ENCODE measurements at places on chromosomes 11 and 22.

- no peak for DNase-seq
These were observed 12.3 kb downstream of the LARGE2 start for GRCh38 chr11:45934580-45935318.

GRCh38 chr11:57310630-57311086 is 14.1 kb downstream of the TNKS1BP1 start:
- no peak for DNase-seq

GRCh38 chr11:61486779-61487178 is 21.8 kb upstream of the LRRC10B start:
- DNase-seq, result no peak

GRCh38 chr11:12629601-12630313 is 44.5 kb upstream of the TEAD1 start:
- no peak for DNase-seq

DNA sequence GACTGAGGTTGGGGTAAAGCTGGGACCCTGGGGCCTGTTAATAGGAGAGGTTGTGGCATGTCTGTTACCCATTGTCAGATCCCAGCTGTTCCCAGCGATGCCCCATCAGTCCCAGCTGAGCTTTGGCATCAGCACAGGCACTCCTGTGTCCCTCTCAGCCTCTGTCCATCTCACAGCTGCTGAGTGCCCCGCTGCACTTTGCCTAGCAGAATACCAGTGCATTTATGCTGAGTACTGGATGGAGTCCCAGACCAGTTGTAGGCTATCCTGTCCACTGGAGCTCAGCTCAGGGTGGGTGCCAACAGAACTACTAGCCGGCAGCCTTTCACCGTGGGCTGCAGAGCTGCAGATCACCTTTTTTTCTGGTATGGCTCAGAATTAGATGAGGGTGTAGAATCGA is 9.9 kb downstream of the FXYD6 start:
- DNase-seq, result peak; percentile 64

- DNase-seq, result no peak
These were observed 798.1 kb upstream of the LRRC4C start for GRCh38 chr11:42257534-42257933.

DNA sequence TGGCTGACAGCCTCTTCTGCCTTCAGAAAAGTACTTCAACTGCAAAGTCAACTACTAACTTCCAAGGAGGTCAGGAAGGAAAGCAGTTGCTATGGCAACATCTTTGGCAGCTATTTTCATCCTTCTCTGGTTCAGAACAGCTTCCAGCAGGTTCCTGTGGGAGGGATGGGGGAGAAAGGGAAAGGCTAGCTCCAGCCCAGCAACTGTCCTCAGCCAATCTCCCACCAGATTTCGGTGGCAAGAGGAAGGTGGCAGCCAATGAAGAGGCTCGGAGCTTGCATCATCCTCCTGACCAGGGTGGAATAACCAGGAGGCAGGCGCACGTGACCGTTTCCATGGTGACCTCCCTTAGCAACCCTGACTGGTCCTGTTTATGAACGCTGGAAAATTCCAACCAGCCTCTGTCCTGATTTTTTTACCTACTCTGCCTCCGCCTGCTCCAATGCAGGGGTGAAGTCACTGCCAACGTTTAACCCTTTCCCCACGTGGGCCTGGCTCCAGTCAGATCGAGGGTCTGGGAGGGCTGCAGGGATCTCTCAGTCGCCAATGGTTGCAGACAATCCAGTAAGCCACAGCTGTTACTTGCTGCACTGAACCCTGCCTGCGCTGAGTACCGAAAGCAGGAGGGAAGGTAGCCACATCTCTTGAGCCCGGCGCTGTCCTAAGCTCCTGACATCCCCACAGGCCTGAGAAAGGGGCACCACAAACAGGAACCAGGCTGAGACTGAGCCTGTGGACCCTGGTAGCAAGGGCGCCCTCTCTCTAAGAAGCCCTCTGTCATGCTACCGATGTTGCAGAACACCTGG is 11.2 kb upstream of the MALAT1 start:
- peak; percentile 100 for DNase-seq

DNA sequence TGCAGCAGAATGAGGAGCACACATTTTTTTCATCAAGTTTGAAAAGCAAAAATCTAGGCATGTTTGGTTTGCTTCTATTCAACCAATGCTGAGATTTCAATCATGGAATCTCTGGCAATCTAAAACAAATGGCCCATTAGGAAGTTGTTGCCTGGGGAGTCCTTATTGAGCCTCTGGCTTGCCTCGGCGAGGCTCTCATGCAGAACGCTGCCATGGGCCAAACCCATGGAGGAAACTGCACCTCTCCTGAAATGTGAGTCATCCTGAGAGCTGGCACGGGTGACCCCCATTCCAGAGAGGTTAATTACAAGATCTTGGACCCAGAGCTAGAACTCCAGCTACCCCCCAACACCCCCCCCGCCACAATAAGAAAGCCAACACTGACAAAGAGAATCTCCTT is 80.7 kb downstream of the MN1 start:
- no peak for DNase-seq

DNA sequence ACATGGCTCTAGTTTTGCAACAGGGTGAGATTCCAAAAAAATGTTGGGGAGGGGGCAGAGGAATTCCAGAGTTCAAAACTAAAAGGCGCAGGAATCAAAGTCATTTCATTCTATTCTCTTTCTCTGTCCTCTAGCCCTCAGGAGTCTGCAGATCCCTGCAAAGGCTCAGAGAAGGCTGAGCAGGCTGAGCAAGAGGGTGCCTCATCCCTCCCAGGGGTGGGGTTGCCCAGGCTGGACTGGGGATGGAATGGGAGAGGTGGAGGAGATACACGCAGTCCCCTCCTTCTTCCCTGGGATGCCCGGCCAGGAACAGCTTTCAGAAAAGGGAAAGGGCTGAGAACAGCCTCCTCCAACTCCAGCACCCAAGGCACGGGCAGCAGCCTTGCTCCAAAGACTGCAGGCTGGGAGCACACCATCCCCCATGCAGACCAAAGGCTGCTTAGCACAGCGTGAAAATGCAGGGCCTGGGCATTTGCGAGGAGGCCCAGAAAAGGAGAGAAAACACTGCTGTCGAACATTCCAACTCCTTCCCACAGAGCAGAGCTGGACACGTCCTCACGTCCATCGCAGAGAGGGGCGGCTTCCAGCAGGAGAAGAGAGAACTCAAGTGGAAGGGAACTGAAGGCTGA is 51.8 kb downstream of the MN1 start:
- DNase-seq, result no peak

- no peak for DNase-seq
These were observed 862 bp upstream of the PDXP start for GRCh38 chr22:37657590-37658132.

- DNase-seq, result no peak
These were observed 13.3 kb upstream of the BCR start for GRCh38 chr22:23166841-23167616.

GRCh38 chr11:44885065-44885810 is 65.4 kb downstream of the TP53I11 start:
- DNase-seq, result no peak

DNA sequence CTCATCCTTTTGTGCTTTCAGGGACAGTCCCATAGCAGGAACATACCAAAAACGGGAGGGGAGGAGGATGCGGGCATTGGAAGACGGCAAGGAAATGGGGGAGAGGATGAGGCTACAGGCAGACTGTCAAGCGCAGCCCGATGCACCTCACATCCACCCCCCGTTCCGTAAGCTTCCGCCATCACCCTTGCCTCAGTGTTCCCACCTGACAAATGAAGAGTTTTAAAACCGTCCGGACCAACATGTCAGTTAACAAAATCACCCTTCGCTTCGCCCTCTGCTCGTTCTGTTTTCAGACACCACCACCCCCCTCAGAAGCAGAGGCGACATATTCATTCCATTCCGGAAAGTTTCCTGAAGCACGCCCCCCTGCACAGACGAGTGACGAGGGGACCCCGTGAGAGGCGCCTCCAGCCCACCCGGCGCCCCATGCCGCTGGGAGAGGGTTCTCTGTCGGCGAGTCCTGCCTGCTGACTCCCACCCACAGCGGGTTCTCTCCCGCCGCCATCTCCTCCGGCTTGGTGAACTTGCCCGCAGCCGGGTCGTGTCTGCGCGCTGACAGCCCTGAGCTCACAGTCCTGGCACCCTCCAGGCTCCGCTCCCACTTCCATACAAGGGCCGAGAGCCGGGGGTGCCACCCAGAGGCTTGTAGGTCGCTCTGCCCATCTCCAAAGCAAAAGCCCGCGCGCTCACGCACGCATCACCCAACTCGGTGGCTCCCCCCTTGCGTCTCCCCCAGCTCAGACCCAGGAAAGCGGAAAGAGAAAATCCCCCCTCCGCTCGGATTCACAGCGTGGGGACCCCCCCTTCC is 1.5 kb downstream of the IGSF9B start:
- peak; percentile 91 for DNase-seq

DNA sequence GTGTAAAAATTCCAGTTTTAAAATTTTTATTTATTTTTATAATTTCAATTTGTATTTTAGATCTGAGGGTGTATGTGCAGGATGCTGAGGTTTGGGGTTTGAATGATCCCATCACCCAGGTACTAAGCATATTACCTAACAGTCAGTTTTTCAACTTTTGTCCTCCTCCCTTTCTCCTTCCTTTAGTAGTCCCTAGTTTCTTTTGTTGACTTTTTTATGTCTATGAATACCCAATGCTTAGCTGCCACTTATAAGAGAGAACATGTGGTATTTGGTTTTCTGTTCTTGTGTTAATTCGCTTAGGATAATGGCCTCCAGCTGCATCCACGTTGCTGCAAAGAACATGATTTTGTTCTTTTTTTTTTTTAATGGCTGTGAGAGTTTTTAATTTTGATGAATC is 35.7 kb upstream of the UCP3 start:
- no peak for DNase-seq

DNA sequence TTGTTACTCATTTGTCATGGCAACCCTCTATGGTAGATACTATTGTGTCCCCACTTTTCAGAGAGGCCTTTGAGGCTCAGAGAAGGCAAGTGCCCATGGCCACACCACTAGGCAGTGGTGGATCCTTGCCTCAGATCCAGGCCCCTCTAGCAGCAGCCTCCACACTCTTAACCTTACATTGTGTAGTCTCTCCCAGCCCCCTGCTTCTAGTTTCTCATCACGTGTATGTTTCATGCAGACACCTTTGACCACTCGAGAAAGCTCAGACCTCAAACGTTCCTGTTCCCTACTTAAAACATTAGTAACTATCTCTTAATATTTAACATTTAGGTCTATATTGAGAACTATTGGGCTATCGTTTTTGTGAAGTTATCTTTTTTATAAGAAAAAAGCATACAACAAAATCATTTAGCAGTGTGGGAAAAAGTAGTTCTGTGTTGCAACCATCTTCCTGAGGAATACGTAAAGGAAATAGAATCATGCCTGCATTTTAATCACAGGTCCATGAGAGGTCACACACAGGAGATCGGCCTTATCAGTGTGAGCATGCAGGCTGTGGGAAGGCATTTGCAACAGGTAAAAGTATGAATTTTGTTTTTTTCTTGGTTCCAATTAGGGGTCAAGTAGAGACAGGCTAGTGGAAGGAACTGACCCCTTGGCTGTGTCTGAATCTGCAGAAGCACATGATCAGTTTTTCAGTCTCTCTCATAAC is 35.1 kb downstream of the ZNF143 start:
- DNase-seq, result no peak

DNA sequence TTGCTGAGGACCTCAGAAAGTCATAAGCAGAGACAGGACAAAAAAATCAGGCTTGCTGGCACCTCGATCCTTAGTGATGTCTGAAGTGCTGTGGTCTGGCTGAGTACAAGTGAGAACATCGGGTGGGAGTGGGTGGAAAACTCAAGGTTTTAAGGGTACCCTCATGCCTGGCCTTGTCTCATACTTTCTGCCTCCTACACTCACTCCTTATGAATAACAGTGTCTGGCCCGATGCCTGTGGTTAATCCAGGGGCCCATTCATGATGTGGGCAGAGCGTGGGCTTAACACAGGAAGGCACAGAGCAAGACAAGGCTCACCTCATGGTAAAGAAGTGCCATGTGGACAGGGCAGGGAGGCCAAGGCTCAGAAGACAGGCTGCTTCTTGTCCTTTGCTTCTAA is 11.0 kb upstream of the UCP3 start:
- DNase-seq, result peak; percentile 26

Data from coronary artery (tissue), 2 donors.